ENCODE measurements at places on chromosomes 2 and 18. TPM values are rescaled to one million over a fixed set of nuclear protein-coding genes. Genes with fewer than 3 reads are reported as not detected.

GRCh38 chr18:75824661-75825060 is 397.2 kb upstream of the SMIM21 start:
- no peaks in the 10 kb centered on the region for H3K36me3 ChIP-seq
- no peak overlapping the region for H3K27ac ChIP-seq
- H3K27me3 ChIP-seq, result no peaks in the 10 kb centered on the region

GRCh38 chr2:197893403-197894177 is 89.2 kb downstream of the PLCL1 start:
- no peak overlapping the region for H3K4me3 ChIP-seq
- H3K4me1 ChIP-seq, result no peaks in the 10 kb centered on the region
- no peaks in the 10 kb centered on the region for H3K36me3 ChIP-seq
- no peak for DNase-seq

DNA sequence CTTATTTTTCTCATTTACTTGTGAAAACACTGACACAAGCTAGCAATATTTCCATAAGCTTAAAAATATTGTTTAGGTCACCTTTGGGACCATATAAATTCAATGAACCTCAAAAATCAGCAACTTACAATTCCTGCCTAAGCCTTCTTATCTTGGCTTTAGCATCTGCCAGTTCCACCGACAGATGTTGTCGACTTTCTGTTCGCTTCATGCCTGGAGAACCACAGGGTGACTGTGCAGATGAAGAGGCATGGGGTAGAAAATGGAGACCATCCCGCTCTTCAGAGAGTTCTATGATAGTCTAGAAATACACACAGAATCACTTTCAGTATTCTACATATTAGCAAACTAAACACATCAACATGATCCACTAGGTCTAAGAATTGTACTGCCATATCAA is 64.2 kb downstream of the CCDC88A start:
- no peak for DNase-seq
- no peaks in the 10 kb centered on the region for H3K36me3 ChIP-seq
- no peak overlapping the region for H3K4me3 ChIP-seq
- H3K4me1 ChIP-seq, result no peaks in the 10 kb centered on the region
- no peaks in the 10 kb centered on the region for H3K27me3 ChIP-seq
- H3K27ac ChIP-seq, result no peak overlapping the region

DNA sequence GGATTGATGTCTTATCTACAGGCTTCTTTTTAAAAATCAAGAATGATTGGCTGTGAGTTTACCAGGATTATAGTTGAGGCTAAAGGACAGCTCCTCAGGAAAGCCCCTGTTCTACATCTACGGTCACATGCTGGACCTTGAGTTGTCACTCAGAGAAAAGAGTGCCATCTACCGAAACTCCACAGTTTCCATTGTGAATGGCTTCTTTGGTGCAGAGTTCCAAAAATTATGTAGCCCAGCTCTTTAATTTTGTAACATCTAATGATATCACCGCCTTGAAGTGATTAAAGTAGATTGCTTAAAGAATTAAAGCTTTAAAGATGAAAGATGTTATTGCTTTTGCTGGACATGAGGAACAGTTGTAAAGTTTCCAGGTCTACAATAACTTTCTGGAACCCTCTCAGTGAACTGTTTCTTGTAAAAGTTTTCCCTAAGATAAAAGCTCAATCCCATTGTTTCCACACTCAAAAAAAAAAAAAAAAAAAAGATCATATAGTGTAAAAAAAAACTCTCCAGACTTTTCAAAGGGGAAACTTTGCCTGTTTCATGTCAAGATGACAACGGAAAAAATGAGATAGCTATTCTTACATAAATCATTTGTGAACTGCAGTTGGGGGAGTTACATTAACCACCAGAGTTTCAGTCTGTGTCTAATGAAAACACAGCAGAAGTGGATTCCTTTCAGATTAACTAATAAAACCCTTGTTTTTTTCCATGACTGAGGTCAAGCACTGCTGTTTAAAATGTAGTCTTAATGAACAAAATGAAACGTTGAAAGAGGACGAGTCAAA is 4.3 kb downstream of the COL3A1 start:
- H3K27me3 ChIP-seq, result no peaks in the 10 kb centered on the region
- no peak for DNase-seq
- H3K4me1 ChIP-seq, result no peaks in the 10 kb centered on the region
- no peaks in the 10 kb centered on the region for H3K36me3 ChIP-seq

- no peaks in the 10 kb centered on the region for H3K27me3 ChIP-seq
- no peak for DNase-seq
- H3K4me1 ChIP-seq, result no peaks in the 10 kb centered on the region
- H3K27ac ChIP-seq, result no peak overlapping the region
- H3K36me3 ChIP-seq, result no peaks in the 10 kb centered on the region
- H3K4me3 ChIP-seq, result no peak overlapping the region
Measured at GRCh38 chr2:86416146-86416545, 25.0 kb upstream of the KDM3A start.

- H3K27ac ChIP-seq, result no peak overlapping the region
- no peaks in the 10 kb centered on the region for H3K36me3 ChIP-seq
- H3K27me3 ChIP-seq, result no peaks in the 10 kb centered on the region
- no peaks in the 10 kb centered on the region for H3K4me1 ChIP-seq
- DNase-seq, result no peak
- no peak overlapping the region for H3K4me3 ChIP-seq
Measured at GRCh38 chr2:117888897-117889296, 74.4 kb downstream of the DDX18 start.

GRCh38 chr2:12828980-12829379 is 112.2 kb downstream of the TRIB2 start:
- H3K4me1 ChIP-seq, result no peaks in the 10 kb centered on the region
- H3K36me3 ChIP-seq, result no peaks in the 10 kb centered on the region
- no peak overlapping the region for H3K4me3 ChIP-seq
- no peak overlapping the region for H3K27ac ChIP-seq
- H3K27me3 ChIP-seq, result no peaks in the 10 kb centered on the region

GRCh38 chr18:48543228-48543627 is 4.4 kb downstream of the CTIF start:
- H3K36me3 ChIP-seq, result no peaks in the 10 kb centered on the region
- no peaks in the 10 kb centered on the region for H3K27me3 ChIP-seq
- DNase-seq, result no peak
- H3K4me3 ChIP-seq, result no peak overlapping the region
- no peak overlapping the region for H3K27ac ChIP-seq

DNA sequence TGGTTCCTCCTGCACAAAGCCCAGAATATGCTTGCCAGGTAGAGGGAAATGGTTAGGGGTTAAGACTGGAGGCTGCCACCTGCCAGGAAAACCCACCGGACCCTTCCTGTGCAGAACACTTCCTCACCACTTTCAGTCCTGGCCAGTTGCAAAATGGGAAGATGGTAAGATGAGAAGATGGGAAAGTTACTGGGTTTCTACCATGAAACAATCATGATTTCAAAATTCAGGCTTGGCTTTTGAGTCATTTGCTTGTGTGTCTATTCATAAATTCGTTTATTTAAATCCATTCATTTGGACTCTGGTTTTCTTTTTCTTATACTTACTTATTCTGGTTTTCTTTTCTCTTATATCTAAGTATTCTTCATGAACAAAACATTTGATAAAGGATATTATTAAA is 7.2 kb downstream of the BMP10 start:
- no peaks in the 10 kb centered on the region for H3K4me1 ChIP-seq
- H3K27ac ChIP-seq, result no peak overlapping the region
- no peaks in the 10 kb centered on the region for H3K36me3 ChIP-seq
- H3K27me3 ChIP-seq, result no peaks in the 10 kb centered on the region
- no peak overlapping the region for H3K4me3 ChIP-seq

The FAM110C gene
- total RNA-seq, result 1.6 TPM

All from breast epithelium (tissue), 4 donors.